Caudate nucleus (tissue), 63 donors: ENCODE measurements at places on chromosomes 5 and 9.

GRCh38 chr9:14836885-14837284 is 73.3 kb downstream of the FREM1 start:
- no peak for DNase-seq

GRCh38 chr5:176652136-176652535 is 4.9 kb downstream of the TSPAN17 start:
- DNase-seq, result no peak

- no peak for DNase-seq
Observed at GRCh38 chr9:38035873-38036272, 33.2 kb downstream of the SHB start.

GRCh38 chr5:102754767-102755431 is at the start of gene PAM:
PAM (plus strand) TSS chr5:102755305; CDS start chr5:102866196, 110,891 bp downstream.
- DNase-seq, result peak; percentile 39

DNA sequence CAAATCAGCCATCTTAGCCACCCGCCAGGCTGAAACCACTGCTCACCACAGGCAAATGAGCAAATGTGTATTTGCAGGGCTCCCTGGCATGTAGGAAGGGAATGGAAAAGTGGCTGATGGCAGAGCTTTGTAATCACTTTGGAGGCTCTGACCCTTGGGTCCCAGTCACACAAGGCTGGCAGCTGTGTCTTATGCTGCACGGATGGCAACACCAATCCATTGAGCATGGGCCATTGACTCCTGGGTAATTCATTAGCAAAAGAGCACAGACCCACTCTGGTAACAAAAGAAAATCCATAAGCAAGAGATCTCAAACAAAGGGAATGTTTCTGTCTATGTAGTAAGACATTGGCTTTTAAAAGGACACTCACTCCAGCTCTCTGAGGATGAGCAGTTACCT is 57.6 kb downstream of the SPOCK1 start:
- no peak for DNase-seq

- no peak for DNase-seq
Observed at GRCh38 chr5:157563929-157564716, 11.5 kb downstream of the ADAM19 start.

DNA sequence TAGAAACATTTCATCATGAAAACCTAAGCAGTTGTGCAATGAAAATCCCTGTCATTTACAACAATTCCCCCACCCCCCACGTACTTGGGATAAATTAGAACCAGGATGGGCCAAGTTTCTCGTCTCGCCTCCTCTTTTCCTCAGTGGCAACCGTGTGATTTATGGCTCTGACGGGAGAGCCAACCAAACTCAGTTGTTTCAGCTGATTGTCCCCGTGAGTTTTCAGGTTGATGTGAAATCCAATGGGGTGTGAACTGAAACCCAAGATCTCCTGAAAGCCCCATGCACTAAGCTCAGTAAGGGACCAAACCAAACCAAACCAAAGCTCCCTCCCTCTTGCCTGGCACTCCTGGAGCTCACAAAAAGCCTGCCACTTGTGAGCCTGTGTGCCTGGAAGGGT is 138.7 kb upstream of the SLC24A2 start:
- no peak for DNase-seq

GRCh38 chr5:41747301-41747700 is 122.9 kb downstream of the OXCT1 start:
- DNase-seq, result no peak

DNA sequence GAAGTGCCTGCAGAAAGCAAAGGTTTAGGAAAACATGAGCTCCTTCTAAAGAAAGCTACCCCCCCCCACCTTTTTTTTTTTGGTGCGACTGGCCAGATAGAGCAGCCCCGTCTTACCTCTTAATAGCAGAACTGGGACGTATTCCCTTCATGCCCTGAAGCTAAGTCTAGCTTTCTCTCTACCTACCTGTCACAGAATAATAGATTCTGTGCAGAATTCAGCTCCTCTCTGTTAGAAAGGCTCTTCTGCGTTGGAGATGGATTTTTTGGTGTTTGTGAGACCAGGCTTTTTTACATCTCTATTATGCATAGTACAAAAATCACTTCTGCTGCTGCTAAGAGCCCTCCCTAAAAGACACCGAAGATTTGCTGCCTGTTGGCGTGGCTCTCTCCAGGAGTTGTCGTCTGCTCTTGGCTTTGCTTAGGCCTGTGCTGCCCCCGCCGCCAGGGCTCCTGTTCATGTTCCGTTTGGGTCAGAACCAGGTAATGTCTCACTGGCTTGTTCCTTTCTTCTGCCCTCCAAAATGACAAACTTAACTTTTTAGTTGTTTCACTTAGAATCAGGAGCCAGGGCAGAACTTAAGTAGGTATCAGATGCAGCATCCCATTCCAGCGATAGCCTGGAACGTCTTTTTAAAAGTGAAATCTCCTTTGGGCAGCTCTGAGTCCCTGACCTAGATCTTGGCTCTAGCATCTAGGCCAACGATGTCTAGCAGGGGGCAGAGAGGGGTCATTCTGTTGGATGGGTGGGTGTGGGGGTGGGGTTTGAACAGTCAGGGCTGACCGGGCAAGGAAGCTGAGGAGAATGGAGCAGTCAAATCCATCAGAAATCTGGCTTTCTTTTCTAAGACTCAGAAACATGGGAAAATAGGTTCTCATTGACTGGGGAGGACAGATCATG is 2.5 kb downstream of the TRIO start:
- DNase-seq, result no peak

- DNase-seq, result no peak
Observed at GRCh38 chr9:33446240-33446945, 1.0 kb downstream of the AQP3 start.

DNA sequence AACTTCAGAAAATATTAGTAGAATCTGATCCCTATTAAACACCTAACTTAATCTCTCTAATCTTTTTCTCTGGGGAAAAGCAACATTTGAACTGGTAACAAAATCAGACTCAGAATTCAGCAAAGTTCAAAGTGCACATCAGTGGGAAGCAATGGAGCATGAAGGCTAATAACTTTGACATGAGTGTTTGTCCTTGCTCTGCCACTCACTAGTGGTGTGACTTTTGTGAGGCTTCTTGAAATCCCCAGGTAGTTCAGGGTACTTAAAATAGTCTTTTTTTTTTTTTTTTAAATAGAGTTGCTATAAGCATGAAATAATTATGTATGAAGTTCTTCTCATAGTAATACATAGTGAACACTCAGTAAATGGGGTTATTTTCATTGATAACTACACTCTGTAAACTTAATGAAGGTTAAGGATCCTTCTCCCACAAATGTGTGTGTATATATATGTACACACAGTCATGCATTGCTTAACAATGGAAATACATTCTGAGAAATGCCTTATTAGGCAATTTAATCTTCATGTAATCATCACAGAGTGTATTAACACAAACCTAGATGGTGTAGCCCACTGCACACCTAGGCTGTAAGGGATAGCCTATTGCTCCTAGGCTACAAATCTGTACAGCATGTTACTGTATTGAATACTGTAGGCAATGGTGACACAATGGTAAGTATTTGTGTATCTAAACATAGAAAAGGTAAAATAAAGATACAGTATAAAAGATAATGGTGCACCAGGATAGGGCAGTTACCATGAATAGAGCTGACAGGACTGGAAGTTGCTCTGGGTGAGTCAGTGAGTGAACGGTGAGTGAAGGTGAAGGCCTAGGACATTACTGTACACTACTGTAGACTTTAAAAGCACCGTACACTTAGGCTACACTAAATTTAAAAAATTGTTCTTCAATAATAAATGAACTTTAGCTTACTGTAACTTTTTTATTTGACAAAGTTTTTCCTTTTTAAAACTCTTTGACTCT is 73.3 kb upstream of the HMHB1 start:
- DNase-seq, result no peak

DNA sequence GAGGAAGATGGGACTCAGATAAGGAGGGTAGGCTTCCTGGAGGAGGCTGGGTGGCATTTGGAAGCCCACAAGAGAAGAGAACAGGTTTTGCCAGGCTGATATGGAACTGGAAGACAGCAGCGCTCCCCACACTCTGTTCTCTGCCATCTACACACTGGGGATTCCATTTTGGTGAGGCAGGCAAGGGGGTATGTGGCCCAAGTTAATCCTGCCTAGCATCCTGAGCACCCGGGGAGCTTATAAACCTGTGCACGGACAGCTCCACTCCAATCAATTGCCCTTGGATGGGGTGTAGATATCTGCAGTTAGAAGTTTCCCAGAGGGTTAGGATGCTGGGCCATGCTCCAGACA is 158.8 kb downstream of the MACROH2A1 start:
- DNase-seq, result no peak

DNA sequence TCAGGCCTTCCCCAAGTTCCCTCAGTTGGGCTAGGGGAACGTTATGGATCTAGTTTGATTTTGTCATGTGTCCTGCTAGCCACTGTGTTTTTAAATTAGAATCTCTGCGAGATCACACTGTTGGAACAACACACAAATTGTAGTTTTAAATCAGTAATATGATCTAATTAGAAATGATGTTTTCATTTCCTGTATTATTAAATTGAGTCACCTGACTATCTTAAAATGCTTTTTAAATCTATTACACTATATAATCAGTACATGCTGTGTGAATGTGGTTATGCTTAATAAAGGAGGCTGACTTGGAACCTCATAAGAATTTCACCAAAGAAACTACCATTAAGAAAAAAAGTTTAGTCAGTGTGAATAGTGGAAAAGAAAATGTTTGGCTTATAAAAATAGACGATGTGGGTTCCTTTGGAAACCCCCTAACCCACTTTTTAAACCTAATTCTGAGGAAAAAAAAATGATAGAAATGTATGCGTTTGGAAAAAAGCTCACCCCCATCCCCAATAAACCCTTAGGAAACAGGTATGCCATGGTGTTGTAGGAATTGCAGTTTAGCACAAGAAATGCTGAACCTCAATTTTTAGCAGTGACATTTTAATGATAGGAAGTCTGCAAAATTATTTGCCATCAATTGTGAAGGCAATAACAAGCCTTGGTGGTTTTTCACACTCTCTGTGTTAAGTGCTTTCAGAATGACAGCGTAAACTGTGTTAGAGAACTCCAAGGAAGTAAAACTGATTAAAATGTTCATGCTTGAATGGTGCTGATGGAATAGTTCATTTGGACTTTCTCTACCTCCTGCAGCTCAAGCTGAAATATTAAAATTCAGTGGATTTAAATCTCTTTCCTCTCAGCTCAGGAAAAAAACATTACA is 59.0 kb downstream of the TLE4 start:
- DNase-seq, result no peak

DNA sequence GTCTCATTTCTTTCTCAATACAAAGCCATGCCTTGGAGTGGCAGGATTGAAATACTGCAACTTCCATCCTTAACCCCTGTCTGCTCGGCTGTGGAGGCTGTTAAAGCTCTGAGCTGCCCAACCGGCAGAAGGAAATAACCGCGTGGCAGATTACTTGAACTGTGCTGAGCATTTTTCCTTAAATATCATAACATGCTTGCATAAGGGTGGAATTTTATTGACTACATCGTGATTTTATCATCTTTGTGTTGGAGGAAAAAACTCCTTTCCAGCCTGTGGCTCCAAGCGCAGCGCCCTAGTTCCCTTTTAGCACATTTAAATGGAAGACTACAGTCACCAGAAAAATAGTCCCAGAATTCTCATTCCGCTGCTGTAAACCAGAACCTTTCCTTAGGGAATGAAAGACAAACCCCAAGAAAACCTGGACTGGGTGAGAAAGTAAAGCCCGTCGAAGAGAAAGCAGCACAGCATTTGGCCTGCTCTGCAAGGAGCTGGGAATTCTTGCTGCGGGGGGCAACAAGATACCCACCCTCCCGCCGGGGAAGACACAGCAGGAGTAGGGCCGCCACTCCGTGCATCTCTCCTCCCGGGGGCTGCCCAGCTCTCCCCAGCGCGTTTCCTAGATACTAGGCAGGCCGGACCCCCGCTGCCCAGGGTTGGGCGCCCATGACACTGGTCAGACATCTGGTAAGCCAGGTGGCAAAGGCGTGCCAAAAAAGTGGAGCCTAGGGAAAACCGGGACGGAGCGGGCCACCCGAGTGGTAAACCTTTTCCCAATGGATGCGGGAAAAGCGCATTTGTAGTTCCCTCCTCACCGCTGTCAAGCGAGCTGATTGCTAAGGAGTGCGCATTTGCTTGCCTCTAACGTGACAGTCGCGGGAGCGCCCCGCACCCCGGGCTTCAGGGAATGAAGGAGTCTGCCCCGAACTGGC is 1.3 kb downstream of the SHC3 start:
- DNase-seq, result peak; percentile 58

- peak; percentile 45 for DNase-seq
Observed at GRCh38 chr9:94783102-94783682, 56.7 kb downstream of the AOPEP start.

GRCh38 chr9:136401173-136401922 is 1.4 kb upstream of the SNAPC4 start:
- DNase-seq, result no peak

DNA sequence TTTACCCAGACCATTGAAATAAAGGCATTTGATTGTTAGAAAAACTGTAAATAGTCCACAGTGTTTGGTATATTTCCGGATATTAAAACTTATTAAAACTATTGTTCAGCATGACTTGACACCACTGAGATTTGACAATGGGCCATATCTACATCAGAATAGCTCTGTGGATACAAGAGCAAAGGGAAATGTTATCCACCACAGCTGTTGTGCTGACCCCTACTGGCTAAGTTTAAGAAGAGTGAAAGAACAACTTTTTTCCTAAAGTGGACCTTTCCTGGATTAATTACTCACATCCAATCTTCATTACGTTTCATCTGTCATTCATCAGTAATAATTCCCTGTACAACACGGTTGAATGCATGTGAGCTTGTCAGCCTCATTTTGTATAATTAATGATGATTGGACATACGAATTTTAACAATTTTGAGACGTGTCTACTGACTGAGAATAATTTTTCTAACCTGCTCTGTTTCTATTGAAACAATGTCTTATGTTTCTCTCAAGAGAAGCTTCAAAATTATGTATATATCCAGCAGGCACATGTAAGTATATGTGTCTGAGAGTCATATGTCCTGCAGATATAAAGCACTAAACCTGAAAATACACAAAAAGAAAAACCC is 1952.6 kb downstream of the MAT2B start:
- no peak for DNase-seq
